ENCODE measurements at places on chromosomes 3 and 15. TPM values are rescaled to one million over a fixed set of nuclear protein-coding genes. Genes with fewer than 3 reads are reported as not detected.
A peak's percentile ranks its signal among the peaks of the same experiment; 100 is the strongest.

DNA sequence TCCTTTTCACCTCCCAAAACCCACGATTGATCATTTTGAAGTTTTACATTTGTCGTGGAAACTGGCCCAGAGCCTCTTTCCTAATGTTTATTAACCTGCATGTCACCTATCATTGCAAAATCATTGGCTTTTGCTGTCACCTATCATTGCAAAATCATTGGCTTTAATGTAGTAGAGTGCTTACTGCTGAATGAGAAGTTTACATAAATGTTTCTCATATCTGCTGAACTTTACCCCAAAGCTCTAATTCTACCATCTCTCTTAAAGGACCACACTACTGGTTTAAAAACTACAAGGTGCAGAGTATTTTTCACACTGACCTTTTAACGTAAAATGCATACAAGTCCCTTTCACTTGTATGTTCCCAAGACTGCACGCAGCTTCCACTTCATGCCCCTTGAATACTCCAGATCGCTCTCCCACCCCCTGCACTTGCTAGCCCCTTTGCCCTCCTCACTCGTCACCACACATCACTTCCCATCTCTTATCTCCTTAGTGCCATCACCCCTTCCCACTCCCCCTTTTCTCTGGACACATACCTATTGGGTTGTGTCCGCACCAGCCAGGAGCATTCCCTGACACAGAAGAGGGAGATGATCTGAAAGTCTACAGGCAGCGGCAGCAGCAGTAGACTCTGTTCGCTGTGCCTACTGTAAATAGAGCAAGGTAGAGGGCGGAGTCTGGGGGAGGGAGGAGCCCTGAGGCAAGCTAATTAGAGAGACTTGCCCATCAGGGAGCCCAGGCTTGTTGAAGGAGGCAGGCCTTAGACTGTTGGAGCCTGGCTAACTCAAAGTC is 30.2 kb upstream of the ATOSA start:
- DNase-seq, result no peak

DNA sequence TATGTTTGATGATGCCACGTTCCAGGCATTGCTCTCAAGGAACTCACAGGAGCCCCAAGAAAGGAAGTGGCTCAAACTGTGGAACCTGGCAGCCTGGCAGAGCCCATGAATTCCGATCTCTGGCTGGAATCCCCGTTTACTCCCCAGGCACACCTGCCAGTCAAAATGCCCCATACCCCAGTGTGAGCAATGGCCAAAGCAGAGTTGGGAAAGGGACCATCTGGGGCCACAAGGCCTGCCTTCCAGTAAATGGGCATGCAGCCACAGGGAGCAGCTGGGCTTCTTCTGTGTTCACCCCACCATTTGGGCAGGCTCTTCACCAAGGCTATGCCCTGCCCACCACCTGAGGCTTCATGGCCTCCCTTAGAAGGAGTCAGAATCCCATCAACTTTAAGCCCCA is 257.0 kb upstream of the GOLGA6L4 start:
- no peak for DNase-seq

CKMT1A gene
- not detected for total RNA-seq

GRCh38 chr15:64824929-64825430 is 467 bp downstream of the PIF1 start:
- peak; percentile 12 for DNase-seq

- no peak for DNase-seq
Observed at GRCh38 chr15:85536341-85536740, 155.9 kb downstream of the AKAP13 start.

- DNase-seq, result peak; percentile 94
Observed at GRCh38 chr3:198071602-198072287, 111.7 kb downstream of the LMLN start.

SOX2 gene
- under 0.01 TPM for total RNA-seq

SYNM gene
- total RNA-seq, result 43.4 TPM

ANKUB1 gene
- not detected for total RNA-seq

CCDC54 gene
- not detected for total RNA-seq

All from lung microvascular endothelial cell (primary cell).